ENCODE measurements at places on chromosomes 13 and 19.

DNA sequence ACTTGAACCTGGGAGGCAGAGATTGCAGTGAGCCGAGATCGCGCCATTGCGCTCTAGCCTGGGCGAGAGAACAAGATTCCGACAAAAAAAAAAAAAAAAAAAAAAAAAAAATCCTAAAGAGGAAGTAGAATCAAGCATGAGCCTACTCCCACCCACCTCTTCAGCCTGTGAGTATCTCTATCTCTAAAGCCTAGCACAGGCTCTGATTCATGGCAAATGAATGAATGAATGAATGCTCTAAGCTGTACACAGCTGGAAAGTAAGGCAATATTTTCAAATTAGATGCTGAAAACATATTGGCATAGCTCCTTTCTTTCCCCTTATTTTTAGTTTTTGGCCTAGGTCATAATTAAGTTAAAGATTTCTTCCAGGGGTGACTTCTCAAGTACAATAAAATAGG, 35.7 kb upstream of the FAM216B start:
- DNase-seq, result no peak

DNA sequence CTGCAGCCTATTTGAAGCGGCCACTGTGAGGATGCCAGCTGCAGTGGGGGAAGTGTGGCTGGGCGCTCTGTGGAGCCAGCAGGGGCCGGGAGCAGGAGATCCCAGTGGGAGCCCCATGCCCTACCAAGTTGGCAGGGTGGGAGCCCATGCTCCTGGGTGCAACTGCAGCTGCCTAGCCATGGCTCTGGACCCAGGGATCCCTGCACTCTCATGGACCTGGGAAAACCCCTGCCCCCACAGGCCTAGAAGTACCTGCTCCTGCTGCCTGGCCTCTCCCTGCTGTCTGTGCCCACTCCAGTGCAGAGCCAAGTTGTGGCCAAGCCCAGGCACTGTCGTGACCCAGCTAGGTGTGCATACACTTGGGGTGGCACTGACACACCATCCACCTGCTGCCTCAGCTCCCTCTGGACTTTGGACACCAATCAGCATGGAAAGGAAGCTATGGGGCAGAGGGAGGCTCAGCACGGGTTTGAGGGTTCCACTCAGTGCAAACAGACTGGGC, 20.9 kb downstream of the LIG4 start:
- DNase-seq, result no peak

DNA sequence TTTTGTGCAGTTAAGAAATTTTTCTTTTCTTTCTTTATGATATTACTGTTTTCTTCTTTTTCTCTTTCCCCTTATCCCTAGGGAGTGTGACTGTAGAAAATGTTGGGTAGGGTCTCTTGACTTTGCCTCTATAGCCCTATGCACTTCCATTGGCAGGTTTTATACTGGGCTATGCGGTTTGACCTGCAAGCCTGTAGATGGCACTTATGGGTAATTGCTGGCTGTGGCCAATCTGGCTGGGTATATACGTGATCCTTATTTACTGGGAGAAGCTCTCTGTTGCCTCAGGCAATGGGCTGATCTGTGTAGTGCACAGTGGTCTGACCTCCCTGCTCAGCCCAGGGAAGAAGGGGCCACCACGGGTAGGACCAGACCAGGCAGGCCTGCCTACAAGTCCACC, 78.8 kb downstream of the RAP2A start:
- DNase-seq, result no peak

- DNase-seq, result peak; percentile 87
Observed at GRCh38 chr13:94362411-94362909, 117.0 kb downstream of the DCT start.

DNA sequence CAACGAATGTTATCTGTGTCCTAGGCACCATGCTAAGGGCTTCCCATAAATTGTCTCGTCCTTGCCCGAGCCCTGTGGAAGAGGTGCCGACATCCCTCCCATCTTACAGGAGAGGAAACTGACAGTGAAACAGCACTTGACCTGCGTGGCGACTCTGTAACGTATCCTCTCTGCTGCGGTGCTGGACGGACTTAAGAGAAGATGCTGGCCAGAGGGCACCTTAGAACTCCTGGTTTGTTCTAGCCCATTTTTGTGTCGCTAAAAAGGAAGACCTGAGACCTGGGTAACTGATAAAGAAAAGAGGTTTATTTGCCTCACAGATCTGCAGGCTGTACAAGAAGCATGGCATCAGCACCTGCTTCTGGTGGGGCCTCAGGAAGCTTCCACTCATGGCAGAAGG, 68.6 kb downstream of the KCTD15 start:
- no peak for DNase-seq

DNA sequence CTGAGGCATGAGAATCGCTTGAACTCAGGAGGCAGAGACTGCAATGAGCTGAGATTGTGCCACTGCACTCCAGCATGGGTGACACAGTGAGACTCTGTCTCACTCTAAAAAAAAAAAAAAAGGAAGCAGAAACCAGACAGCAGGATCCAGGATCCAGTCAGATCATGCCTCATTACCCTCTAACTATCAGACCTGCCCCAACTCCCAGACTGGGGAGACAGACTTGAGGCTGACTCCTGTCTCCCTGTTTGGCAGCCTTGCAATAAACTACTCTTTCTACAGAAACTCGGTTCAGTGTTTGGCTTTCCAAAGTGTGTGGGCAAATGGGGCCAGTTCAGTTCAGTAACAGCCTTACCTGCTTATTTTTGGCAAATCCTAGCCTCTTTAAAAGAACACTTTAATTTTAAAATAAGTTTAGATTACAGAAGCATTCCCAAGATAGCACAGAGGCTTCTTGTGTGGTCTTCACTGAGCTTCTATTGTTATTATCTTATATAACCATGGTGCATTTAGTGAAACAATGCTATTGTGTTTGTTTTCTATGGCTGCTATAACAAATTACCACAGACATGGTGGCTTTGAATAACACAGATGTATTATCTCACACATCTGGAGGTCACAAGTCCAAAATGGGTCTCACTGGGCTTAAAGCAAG, 18.5 kb downstream of the RASL11A start:
- no peak for DNase-seq

DNA sequence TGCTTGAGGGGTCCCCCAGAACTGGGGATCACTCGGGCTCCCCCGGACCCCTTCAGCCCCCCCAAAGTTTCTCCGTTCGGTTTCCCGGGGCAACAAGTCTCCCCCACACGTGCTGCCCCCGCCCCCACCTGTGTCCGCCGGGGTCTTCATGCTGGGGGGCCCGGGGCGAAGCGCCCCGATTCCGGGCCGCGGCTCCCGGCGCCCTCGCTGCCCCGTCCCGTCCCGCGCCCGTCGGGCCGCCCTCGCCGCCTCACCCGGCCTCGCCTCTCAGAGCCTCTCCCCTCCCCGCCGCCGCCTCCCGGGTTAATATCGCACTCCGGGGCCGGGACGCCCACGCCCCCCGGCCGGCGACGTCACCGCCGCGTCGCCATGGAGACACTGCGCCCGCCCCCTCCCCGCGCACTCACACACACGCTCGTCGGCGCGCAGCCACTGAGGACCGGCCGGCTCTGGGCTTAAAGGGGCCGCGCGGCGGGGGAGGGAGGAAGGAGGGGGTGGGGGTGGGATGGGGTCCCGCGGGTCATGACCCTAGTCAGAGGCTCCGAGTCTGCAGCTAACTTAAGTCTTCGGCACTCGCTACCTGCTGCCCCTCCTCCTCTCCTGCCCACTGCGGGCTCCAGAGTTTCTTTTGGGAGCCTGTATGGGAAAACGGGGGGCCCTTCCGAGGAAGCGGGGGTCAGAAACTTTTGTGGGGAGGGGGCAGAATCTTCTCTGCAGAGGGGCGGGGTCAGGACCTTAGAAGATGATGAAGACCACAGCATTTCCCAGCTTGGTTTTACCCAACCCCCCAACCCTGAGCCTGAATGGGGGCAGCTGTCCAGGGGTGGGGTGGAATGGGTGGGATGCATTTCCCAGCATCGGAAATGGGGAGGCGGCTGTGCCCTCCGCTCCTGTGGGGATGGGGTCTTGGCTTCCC, at the start of gene ERF:
Gene ERF (minus strand): TSS at position 279 of the 916 bp plus-strand sequence. CDS start 129 bp downstream, at position 150.
- no peak for DNase-seq

DNA sequence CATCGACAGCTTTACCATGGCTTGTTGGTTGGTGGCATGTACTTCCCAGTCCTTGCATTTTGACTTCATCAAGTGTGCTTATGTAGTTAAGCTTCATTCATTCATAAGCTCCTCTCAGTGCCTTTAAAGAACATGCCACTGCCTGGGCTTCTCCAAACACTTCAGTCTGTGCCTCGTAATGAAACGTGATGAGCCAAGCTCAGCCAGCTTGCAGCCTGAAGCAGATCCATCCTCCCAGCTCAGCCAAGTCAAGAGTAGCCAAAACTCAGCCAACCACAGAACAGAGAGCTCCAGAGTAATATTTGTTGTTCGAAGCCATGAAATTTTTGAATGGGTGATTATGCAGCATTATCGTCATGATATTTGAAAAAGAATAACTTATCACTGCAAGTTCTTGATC, 989.7 kb downstream of the EFNB2 start:
- DNase-seq, result no peak

- no peak for DNase-seq
Observed at GRCh38 chr19:29622166-29623070, 16.3 kb downstream of the POP4 start.

DNA sequence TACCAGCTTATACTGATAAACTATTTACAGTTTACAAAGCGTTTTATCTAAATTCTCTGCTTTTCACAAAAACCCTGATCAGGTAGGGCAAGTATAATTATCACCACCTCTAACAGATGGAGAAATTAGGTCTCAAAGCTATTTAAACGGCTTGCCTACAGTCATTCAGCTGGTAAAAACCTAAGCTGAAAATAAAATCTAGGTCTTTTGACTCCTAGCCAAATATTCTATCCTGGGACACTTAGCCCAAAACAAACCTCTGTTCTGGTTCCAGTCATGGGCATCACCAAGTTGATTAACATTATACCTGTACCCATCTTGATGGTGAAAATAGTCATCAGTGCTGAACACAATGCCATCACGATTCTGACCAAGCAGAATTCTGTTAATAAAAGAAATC, 11.4 kb downstream of the N4BP2L2 start:
- no peak for DNase-seq

DNA sequence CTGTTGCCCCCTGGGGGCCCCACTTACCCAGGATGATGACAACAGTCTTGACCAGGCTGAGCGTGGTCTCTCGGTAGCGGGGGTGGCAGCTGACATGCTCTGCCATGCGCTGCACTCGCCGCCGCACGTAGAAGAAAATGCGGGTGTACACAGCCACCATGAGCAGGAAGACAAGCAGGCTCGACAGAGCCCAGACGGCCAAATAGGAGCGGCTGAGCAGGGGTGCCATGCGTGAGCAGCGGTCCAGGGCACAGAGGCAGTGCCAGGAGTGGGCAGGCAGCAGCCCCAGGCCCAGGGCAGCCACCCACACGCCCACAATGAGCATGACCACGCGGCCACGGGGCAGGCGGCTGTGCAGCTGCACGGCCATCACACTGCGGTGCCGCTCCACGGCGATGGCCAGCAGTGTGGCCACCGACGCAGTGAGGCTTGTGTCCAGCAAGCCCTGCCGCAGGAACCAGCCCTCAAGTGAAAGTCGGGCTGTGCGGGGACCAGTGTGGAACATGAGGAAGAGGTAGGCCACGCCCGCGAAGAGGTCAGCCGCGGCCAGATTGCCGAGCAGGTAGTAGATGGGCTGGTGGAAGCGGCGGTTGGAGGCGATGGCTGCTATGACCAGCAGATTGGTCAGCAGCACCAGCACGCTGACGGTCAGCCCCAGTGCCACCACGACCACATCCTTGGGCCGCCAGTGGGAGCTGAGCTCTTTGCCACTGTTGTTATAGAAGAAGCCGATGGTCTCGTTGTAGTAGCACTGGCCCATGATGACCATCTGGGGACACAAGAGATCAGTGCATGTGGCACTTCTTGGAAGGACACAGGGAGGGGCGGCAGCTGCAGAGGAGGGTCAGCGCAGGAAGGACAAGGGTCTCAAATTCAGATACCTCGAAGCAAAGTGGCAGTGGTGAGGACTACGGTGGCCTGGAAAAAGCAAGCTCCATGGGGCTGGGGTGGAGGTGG, 1.2 kb downstream of the LPAR2 start:
- no peak for DNase-seq

GRCh38 chr13:91355826-91356710, 8.6 kb downstream of the MIR17HG start:
- no peak for DNase-seq

GRCh38 chr13:90427322-90428272, 919.9 kb upstream of the MIR17HG start:
- no peak for DNase-seq

- DNase-seq, result no peak
Observed at GRCh38 chr13:50370303-50370950, 355.2 kb downstream of the KCNRG start.

- DNase-seq, result no peak
Observed at GRCh38 chr13:20121159-20121525, 39.7 kb downstream of the GJA3 start.

DNA sequence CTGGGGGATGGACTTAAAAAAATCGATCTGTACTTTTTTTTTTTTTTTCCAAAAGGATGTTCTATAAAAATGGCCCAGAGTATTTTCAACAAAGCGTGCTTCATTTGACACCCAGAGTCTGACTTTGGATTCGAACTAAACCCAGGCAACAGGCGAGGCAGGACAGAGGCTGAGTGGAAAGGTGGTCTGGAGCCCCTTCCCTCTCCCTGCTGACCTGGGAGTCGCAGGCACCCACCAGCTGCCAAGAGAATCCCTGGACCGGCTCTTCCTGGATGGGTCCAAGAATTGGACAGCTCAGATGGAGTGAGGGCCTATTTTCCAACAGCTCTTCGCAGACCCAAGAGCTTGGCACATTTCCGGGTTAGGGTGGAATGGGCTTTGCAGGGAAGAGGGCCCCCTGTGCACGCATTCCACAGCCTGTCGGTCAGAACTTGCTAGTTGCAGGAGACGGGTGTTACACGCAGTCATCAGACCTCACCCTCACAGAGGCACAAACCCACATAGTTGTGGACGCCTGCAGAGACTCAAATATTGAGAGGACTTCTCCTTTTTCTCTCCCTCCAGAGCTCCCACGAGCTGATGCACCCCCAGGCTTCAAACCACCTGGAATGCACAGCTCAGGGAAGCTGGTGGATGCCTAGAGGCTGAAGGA, 15.2 kb downstream of the KCTD15 start:
- no peak for DNase-seq

DNA sequence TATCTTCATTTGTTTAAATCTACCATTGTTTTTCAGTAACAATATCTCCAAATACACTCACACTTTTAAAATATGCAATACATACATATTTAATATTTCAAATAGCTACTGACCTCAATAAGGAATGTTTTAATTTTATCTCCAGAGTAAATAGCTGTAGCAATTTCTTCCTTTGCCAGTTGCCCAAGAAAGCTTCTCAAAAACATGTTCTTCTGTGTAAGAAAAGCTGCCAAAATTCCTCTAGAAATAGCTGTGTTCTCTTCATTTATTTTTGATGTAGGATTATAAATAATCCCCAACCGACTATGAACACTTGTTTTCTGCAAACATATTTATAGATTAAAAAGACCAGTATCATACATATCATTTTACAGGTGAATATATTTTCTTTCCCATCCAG, 150.5 kb downstream of the UGGT2 start:
- DNase-seq, result no peak

GRCh38 chr13:33328701-33329100, 43.1 kb upstream of the STARD13 start:
- DNase-seq, result no peak

GRCh38 chr13:107734891-107735625, 480.3 kb downstream of the LIG4 start:
- DNase-seq, result no peak

GRCh38 chr19:52991484-52991883, 22.2 kb upstream of the ERVV-1 start:
- DNase-seq, result peak; percentile 83

GRCh38 chr13:77902319-77902963, 16.2 kb downstream of the EDNRB start:
- DNase-seq, result no peak

GRCh38 chr19:5225486-5226345, 114.9 kb downstream of the PTPRS start:
- no peak for DNase-seq

GRCh38 chr13:99969919-99970650, 1.5 kb downstream of the ZIC5 start:
- DNase-seq, result no peak
